CD4-positive, alpha-beta T cell treated with Interleukin-15 for 4 hours (primary cell): ENCODE measurements at places on chromosomes 11 and 22.

DNA sequence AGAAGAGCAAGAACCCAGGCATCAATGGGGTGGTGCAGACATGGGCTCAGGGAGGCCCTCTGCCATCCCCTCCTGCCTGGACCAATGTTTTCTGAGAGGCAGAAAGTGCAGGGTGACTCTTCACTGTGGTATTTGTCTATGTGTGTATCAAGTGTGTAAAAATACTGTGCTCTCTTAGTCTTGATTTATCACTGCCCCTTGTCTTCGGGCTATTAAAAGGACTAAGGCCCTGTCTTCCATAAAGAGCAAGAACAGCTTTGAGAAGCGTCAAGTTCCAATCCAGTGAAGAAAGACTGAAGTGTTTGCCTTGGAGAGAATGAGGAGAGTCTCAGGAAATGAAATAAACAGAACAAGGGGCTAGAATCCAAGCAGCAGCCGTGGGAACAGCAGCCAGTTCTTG, 14.4 kb downstream of the PRSS23 start:
- DNase-seq: no peak

DNA sequence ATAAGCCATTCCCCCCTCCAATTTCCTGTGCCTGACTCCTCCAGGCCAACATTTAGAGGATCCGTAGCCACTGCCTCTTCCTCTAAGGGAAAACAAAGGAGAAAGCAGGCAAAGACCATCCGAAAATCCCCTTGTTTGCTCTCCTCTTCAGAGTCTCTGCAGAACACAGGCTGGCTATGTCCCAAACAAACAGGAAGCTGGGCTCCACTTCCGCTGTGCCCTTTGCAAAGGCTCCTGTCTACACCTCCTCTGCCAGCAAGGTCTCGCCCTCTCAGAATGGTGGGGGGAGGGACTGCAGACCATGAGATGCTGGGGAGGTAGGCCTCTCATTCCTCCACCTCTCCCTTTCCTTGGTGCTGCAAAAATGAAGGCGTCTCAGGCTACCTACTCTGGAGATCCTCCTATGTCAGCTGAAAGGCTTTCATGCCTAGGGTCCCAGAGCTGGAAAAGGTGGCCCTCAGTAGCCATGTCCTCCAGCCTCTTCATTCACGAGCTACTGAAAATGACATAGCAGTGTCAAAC, 596.2 kb downstream of the BUD13 start:
- no peak for DNase-seq

DNA sequence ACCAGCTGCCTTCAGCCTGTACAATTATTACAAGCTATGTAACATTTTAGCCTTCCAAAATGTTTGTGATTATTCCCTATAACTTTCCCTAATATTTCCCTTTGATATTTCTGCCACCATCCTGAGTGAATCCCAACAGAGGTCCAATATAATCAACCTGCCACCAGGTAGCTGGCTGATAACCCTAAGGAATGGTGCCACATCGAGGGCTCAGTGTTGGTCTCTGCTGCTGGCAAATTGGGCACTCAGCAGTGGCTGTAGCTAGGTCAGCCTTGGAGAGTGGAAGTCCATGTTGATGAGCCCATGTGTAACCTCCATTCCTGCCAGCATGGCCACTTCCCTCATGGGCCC, 121.2 kb downstream of the ZNF280B start:
- DNase-seq: no peak

GRCh38 chr11:32400670-32401369, 34.5 kb downstream of the WT1 start:
- no peak for DNase-seq

GRCh38 chr11:65298131-65298535, 16.5 kb upstream of the CDC42EP2 start:
- no peak for DNase-seq

- no peak for DNase-seq
Measured at GRCh38 chr22:23762842-23763578, at the start of gene C22orf15. TSS of gene C22orf15 (plus strand) at chr22:23762990. CDS start at chr22:23763307, 317 bp downstream.

- DNase-seq: no peak
Measured at GRCh38 chr11:111541254-111542061, 938 bp downstream of the LAYN start.

GRCh38 chr11:128603752-128604414, 16.5 kb upstream of the ETS1 start:
- DNase-seq: no peak

- no peak for DNase-seq
Measured at GRCh38 chr11:72744474-72744873, 7.7 kb downstream of the ARAP1 start.

DNA sequence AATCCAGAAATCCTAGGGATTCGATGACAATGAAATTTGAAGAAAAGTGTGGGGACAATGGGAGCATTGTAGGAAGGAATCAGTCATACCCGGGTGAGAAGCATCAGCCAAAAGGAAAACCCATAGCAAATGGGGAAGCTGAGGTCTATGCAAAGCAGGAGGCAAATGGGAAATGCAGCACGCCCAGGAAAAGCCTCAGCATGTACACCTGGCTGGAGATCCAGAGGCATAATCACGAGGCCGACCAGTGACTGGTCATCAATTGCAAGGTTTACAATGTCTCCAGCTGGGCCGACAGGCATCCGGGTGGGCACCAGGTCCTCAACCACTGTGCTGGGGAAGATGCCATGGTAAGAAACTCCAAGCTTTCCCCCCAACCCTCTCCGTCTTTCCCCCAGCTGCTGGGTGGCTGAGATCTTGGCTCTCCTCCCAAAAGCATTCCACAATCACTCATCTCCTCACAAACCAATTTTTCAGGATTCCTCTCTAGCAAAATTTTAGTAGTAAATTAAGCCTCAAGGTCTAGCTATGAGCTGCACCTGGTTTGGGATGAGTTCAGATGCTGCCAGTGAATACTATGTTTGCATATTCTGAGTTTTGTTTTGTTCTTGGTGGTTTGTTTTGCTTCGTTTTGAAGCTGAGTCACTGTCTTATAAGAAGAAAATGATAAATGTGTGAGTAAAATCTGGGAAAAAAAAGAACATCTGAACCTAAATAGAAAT, 98.0 kb upstream of the OR5AK2 start:
- DNase-seq: no peak

DNA sequence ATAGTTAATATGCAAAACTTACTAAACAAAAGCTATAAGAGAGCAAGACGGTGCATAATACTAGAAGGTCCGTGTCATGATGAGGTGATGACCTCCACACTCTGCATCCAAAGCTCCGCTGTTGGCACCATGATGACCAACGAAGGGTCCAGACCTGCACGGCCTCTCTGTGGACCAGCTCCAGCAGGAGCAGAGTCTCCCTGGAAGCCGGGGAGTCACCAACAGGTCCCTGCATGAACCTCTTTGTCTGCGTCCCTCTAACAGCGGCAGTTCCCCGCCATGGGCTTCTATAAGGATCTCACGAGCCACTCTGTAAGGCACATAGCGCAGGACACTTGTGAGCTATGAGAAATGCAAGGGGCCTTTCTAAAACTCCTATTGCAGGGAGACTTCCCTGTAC, 517.3 kb downstream of the BRD1 start:
- no peak for DNase-seq

DNA sequence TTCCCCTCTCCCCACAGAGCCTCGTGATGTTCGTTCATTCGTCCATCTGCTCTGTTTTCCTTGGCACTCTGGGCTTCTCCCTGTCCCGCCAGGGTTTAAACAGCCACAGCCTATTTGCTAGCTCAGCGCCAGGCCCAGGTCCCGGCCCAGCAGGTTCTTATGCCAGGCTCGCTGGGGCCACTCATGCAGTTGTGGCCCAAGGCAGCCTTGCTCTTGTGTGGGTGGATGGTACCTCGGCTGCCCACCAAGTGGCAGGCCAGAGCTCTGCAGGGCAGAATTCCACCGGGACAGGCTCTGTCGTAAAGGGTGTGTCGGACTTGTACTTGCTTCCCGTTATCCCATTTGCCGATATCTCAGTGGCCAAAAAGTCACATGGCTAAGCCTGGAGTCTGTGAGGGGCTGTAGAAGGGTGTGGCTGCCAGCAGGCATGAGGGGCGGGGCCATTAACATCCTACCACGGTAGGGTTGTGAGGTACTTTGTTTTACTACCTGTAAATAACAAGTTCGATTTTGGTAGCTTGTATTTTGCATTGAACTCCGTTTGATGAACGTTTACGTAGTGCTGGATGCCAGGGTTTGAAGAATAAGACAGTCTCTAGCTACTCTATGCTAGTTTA, 7.9 kb downstream of the FAM118A start:
- DNase-seq: no peak

DNA sequence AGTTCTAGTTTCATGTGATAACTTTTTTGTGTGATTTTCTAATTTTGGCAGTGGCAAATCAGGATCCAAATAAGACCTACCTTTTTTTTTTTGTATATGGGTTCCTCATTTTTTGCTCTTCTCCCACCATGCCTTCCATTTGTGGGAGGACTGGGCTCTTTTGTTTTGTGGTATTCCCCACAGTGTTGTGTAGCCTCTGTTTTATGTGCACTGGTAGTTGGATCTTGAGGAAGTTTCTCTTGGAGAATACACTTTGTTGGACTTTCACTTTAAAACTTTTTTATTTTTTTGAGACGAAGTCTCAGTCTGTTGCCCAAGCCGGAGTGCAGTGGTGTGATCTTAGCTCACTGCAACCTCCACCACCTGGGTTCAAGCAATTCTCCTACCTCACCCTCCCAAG, 39.7 kb downstream of the PPP6R3 start:
- DNase-seq: no peak

DNA sequence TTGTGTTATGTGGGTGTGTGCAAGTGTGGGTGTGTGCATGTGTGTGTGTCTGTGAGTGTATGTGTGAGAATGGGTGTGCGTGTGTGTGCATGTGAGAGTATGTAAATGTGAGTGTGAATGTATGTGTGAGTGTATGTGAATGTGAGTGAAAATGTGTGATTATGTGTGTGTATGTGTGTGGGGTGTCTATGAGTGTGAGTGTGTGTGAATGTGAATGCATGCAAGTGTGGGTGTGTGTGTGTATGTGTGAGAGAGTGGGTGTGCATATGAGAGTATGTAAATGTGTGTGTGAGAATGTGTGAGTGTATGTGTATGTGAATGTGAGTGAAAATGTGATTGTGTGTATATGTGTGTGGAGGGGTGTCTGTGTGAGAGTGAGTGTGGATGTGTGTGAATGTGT, 1292.7 kb downstream of the TBC1D22A start:
- no peak for DNase-seq

- no peak for DNase-seq
Measured at GRCh38 chr22:23816156-23816976, 22.4 kb downstream of the DERL3 start.

- DNase-seq: no peak
Measured at GRCh38 chr11:73519266-73519665, 78.6 kb downstream of the FAM168A start.

DNA sequence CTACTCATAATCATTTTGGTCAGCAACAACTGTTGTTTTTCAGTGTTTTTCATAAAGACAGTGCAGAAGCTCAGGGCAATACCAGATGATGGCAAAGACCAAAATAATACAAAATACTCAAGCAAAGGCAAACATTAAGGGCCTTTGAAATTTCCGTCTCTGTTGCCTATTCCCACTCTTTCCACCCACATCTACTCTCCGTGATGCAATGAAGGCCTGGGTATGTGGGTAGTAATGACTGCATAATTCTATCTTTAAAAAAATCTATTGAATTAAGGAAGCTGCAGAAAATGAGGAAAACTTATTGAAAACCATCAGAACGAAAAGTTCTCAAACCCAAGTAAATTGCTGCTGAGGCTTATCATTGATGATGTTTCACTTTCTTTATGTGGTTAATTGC, 203.3 kb downstream of the MAML2 start:
- no peak for DNase-seq

DNA sequence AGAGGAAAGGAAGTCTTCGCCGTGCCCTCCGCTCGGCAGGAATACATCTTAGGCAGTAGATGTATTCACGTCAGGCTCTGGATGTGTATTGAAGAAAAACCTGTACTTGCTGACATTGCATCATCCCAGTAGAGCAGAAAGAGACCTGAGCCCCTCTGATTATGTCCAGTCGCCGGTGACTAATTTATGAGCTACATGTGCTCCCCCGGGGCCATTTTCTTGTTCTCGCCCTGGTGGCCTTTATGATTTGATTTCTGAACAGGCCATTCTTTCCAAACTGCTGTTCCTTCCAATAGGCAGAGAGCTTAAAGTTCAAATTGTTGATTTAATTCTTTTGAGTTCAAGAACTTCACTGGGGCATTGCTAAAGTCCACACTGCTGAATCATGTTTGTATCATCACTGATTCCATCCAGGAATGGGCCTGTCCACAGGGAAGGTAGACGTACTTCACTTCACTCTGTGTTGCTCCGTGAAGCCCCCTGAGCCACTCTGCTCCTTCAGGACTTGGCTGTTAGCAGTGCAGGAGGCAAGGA, 137.3 kb upstream of the RASSF10 start:
- DNase-seq: no peak

GRCh38 chr11:114015117-114015516, 40.2 kb downstream of the HTR3A start:
- no peak for DNase-seq

DNA sequence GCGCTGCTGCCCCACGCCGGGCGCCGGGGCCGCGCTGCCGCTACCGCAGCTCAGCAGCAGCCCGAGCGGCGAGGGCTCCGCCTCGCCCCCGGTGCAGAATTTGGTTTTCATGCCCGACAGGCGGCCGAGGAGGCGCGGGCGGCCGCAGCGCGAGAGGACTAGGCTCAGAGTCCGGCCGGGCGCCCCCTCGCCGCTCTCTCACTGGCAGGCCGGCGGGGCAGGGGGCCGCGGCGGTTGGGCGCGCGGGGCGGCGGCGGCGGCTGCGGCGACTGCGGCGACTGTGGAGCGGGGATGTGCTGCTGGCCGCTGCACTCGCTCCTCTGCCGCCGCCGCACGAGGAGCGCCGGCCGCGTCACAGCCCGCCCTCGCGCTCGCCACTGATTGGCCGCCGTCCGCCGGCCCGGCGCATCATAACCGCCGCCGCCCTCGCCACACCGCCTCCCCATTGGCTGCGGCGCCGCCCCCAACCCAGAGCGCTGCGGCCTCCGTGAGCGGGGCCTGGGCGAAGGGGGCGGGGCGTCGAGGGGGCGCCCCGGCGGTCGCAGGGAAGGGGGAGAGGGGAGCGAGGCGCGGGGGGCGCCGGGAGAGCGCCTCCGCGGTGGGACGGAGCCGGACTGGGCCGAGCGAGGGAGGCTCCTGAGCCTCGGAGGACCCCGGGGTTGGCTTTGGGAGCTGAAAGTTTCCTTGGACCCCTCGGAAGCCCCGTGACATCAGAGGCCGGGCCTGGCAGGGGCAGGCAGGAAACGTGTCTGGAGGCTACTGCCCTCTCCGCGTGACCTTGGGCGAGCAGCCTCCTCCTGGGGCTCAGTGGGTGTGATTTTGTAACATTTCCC, at the start of gene CHKA:
CHKA (minus strand) TSS at position 322 of the 833 bp plus-strand sequence; CDS start at position 111, 211 bp downstream.
- peak; percentile 76 for DNase-seq

- no peak for DNase-seq
Measured at GRCh38 chr11:79095424-79095823, 345.4 kb downstream of the TENM4 start.
